ENCODE measurements at places on chromosomes 6 and 20.

- DNase-seq: no peak
Measured at GRCh38 chr6:111338843-111339242, 144.2 kb downstream of the REV3L start.

DNA sequence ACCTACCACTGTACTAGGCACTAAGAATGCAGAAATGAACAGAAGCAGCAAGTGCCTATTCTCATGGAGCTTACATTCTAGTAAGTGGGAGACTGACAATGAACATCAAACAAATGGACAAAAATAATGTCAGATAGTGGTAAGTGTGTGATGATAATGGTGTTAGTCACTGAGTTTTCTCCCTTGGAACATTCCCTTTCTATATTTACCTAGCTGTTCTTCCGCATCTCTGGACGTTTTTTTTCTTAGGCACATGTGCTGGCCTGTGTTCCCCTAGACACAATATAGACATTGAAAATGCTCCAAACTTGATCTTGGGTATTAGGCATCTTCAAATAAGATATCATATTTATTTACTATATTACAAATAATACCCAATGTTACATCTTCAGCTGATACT lies 218.1 kb upstream of the GJE1 start:
- DNase-seq: no peak

- DNase-seq: no peak
Measured at GRCh38 chr6:130622142-130622541, 205.1 kb upstream of the SMLR1 start.

- DNase-seq: peak; percentile 30
Measured at GRCh38 chr6:150263765-150264404, 104.9 kb upstream of the IYD start.

Data from activated effector memory CD4-positive, alpha-beta T cell treated with Interleukin-2 at 50 U/mL for 16 hours (primary cell).